ENCODE measurements at places on chromosomes 16 and 17.
A peak's percentile ranks its signal among the peaks of the same experiment; 100 is the strongest.

DNA sequence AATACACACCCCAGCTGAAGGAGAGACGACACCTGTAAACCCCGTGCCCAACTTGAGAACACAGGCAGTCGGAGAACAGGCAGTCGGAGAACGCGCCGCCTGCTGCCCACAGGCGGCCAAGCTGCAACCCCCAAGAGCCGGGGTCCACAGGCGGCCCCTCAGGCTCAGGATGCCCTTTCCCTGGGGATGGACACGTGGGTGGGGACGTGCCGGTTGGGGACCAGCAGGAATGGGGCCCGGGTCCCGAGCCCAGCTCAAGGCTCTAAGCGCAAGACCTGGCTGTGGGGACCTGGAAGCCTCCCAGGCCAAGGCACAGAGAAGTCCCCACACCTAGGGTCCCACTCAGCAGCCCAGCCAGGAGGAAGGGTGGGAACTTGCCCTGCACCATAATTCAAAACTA is 79.5 kb upstream of the GNG13 start:
- no peak for DNase-seq

DNA sequence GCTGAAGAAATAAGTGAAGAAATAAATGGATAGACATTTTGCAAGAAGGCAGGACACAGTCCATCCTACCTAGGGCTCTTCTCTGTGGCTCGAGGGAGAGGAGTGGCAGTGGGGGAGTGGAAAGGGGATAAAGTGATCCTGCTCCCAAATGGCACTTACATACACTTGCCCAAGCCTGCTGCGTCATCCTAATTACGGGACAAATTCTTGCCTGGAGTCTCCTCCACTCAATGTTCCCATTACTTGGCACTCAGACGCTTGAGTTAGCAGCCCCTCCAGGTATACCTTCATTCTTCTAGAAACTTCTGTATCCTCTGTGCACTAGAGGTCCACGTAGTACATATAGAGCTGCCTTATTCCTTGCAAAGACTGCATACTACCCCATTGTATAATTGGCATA is 15.7 kb upstream of the MAP3K14 start:
- no peak for DNase-seq

DNA sequence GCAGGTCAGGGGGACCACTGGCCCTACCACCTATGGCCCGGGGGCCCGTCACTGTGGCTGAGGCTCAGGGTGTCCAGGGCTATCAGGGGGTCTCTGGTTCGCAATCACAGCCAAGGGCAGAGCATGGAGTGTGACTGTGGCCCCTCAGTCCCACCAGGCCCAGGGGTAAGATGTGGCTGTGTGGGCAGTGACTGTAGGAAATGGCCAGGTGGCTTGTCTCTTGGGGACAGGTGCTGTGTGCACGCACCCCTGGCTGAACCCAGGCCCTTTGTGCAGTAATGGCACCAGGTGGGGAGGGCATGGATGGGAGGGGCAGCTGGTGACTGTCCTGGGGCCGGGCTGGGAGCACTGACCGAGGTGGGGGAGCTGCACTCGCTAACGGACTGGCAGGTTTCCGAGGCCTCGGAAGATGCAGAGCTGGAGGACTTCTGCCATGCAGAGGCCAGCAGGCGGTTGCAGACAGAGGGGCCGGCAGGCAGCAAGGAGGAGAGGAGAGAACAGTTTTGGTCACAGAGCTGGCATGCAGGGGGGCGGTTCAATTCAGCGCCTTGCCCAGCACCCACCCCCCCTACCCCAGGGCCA is 18.8 kb downstream of the IL34 start:
- DNase-seq, result no peak

- DNase-seq, result peak; percentile 71
Measured at GRCh38 chr17:62966426-62967204, 580 bp downstream of the TANC2 start.

DNA sequence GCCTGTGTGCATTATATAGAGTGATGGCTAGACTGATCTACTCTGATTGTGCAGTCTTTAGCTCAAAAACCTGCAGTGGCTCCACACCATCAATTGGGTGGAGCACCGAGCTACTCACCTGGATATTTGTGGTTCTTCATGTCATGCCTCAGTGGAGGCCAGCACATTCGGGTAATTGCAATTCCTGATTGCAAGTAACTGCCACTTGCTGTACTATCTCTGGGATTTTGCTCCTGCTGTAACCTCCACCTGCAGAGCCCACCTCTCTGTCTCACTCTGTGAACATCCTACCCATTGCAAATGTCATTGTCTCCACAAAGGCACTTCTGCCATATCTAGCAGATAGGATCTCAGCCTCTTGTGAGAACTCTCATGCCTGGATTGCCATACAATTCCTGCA is 1.7 kb upstream of the CCL1 start:
- no peak for DNase-seq

DNA sequence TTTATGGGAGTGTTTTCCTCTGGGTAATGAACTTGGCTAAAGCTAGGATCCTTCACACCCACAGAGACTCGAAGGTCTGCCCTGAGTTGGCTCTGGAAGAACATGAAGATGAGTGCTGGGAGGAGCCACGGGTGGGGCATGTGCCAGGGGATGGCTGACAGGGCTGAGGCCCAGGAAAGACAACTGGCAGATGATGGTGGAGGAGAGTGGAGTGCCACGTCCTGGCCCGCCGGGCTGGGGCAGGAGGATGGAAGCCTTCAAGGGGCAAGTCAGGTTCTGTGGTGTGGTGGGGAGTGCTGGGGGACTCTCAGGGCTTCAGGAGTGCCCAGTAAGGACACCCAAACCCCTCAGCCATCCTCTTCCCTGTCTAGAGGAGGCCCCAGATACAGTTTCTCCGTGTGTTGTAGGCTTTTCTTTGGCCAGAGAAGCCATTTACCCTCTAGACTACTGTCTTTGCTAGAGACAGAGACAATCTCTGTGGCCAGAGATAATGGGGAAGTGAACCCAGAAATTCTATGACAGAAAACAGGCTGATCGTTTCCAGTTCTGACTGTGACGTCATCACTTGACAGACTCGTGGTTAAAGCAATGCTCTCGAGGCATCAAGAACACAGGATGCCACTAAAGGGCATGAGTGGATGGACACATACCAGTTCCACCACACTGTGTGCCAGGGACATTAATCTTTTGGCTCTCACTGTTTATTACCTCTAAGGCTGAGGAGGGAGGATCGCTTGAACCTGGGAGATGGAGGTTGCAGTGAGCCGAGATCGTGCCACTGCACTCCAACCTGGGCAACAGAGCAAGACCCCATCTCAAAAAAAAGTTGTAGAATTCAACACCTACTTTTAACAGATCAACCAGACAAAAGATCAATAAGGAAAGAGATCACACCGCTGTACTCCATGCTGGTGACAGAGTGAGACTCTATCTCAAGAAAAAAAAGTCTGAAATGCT is 18.6 kb upstream of the SLC5A10 start:
- no peak for DNase-seq

- DNase-seq, result peak; percentile 81
Measured at GRCh38 chr17:39197380-39198185, at the start of gene CACNB1. Gene CACNB1, minus strand, starts transcription at chr17:39197669. Its CDS starts 174 bp downstream, at chr17:39197495.

DNA sequence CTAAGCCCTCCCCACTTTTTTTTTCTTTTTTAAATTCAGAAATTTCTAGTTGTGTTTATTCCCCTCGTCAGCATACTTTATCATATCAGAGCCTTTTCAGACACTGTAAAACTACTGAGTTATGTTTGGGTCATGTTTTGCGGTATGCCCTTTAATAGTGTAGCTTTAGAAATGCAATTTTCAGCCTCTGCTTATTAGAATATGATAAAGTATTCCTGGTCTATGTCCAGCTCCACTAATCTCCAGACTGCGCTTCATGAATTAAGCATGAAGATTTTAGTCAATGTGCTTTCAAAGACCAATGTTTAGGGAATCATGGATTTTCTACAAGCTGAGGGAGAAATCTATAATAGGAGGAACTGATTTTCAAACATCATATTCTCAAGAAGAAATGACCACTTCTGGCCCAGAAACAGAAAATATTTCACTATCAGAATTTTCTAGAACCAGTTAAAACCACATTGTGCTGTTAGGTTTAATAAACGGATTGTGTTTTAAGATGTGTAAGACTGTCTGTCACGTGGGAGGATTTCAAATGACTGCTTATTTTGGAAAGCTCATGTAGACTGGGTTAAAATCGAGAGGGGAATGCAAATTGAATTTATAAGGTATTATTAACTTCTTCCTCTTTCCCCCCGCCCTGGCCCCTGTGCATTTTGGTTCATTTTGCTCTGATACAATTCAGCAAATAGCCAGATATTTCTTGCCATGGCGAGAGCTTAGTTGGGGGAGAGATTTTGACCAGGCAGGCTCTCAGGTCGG is 498.5 kb downstream of the WWOX start:
- DNase-seq, result no peak

DNA sequence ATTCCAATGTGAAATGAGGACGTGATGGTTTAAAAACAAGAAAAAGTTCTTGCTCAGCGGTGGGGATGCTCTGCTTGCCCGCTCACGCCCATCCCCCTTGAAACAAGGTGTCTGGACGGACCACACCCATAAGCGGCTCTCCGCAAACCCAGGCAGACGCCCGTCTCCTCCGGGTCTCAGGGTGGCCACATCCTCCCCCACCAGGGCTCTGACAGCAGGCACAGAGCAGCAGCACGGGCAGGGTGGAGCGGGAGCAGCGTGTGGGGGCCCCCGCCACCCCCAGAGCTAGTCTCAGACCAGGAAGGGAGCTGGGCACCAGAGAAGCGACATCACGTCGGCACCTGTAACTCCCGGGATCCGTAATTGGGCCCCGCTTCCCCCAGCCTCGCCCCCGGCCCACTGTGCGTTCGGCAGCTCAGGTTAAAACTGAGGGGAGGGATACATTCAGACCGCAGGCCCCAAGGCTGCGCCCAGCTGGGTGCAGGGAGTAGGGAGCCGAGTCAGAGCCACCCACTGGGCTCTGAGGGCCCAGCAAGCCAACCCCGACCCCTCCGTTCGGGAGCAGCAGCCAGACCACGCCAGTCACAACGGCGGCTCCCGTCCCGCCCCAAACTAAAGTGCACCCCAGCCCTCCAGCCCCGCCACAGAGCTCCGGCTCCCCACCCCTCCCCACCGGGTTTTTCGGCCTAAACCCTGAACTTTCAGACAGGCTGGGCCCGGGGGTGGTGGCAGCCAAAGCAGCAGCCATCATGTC is 22.0 kb downstream of the CLUH start:
- no peak for DNase-seq

- DNase-seq, result no peak
Measured at GRCh38 chr17:73291260-73291801, 20.5 kb downstream of the CDC42EP4 start.

- DNase-seq, result no peak
Measured at GRCh38 chr16:83706394-83706793, 101.4 kb upstream of the HSBP1 start.

DNA sequence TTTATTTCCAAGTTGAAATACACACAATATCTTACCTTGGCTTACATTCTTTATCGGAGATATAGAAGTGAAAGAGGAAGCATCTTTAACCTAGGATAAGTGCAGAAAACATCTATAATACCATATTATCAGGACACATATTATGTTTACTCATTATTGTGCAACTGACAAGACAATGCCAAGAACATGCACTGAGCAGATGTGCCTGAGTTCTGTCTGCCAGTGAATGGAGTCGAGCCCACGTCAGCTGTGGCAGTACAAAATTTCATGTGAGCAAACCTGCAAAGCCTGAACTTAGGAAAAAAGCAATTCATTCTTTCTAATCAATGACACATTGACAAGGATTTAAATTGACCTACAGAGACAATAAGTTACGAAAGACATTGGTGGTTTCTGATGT is 154.4 kb downstream of the AXIN2 start:
- DNase-seq, result no peak

DNA sequence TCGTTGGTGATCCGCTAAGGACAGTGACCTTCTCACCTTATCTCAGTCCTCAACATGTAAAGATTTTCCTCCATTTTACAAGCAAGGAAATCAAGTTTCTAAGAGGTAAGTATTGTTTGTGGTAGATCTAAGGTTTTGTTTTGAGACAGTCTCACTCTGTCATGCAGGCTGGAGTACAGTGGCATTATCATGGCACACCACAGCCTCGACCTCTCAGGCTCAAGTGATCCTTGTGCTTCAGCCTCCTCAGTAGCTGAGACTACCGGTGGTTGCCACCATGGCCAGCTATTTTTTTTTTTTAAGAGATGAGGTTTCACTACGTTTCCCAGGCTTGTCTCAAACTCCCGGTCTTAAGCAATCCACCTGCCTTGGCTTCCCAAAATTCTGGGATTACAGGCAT is 34.9 kb downstream of the PRKCA start:
- DNase-seq, result no peak

GRCh38 chr16:11495066-11495407 is 91.7 kb downstream of the LITAF start:
- DNase-seq, result no peak

- DNase-seq, result no peak
Measured at GRCh38 chr16:49523435-49524159, 150.0 kb downstream of the C16orf78 start.

GRCh38 chr16:4272114-4272956 is 488 bp downstream of the TFAP4 start:
- no peak for DNase-seq

All from stimulated activated CD4-positive, alpha-beta T cell treated with anti-CD3 and anti-CD28 coated beads, Interleukin-2, amount 100 ng/mL, for 24 hours (primary cell).